Liver (tissue), 10 donors: ENCODE measurements at places on chromosomes 7 and 10. TPM values are rescaled to one million over a fixed set of nuclear protein-coding genes. Genes with fewer than 3 reads are reported as not detected.

GRCh38 chr7:100720279-100720670, at the start of gene EPO:
Gene EPO (plus strand): TSS chr7:100720468. CDS start chr7:100720981, 513 bp downstream.
- no peak for DNase-seq

DNA sequence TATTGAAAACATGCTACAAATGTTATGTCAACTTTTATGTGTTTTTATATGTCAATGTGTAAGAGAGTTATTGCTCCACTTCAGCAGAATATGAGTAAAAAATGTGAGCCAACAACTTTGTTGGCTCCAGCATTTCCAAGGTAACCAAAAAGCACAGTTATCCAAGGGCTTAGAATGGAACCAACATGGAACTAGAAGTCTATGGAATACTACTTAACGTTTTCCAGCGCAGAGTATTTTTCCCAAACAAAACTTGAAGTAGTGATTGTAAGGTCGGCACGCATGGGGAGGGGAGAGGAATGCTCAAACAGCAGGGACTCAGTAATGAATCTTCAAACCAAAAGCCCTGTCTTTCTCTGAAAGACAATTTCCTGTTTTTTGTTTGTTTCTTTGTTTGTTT, 45.0 kb upstream of the TSPAN13 start:
- no peak for DNase-seq

- peak; percentile 53 for DNase-seq
Measured at GRCh38 chr7:143299840-143300239, 11.7 kb downstream of the CASP2 start.

GRCh38 chr7:103915680-103916357, 73.6 kb downstream of the RELN start:
- no peak for DNase-seq

DNA sequence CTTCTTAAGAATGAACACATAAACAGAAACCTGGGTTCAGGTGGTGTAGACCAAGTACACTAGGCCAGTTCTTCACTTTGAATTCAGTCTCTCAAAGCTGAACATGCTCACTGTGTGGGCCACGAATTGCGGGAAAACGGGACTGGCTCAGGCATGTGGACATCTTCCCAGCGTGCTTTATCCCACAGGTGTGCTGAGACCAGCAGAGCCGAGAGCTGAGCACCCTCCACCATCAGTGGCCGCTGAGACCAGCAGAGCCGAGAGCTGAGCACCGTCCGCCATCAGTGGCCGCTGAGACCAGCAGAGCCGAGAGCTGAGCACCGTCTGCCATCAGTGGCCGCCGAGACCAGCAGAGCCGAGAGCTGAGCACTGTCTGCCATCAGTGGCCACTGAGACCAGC, 265.4 kb downstream of the DNAJB6 start:
- no peak for DNase-seq

The ARF5 gene
- 47.8 TPM for total RNA-seq
